ENCODE measurements at places on chromosomes 3 and 15.

- DNase-seq = peak; percentile 90
These were observed 40.6 kb downstream of the ADIPOQ start for GRCh38 chr3:186882881-186883685.

DNA sequence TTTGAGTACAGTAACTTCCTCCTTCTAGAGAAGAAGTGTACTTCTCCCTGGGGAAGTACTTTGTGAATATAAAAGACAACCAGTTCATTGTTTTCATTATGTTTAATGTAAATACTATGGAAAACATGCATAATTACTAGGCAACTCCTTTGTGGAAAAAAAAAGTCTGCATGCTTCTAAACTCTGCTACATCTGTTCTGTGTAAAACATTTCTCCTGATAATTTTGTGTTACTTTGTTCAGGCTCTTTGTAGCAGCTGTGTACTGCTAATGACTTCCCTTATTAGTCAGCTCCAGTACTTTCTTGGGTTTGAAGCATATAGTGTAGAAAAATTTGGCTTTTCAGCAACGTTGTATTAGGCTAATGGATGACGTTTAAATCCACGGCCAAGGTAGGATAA is 111.6 kb downstream of the FEZF2 start:
- no peak for DNase-seq

- no peak for DNase-seq
These were observed 33.3 kb downstream of the DET1 start for GRCh38 chr15:88513195-88513594.

- peak; percentile 85 for DNase-seq
These were observed 1.1 kb downstream of the NFKBIZ start for GRCh38 chr3:101850246-101851051.

GRCh38 chr15:63191895-63192618 is 2.7 kb downstream of the RAB8B start:
- DNase-seq = peak; percentile 88

DNA sequence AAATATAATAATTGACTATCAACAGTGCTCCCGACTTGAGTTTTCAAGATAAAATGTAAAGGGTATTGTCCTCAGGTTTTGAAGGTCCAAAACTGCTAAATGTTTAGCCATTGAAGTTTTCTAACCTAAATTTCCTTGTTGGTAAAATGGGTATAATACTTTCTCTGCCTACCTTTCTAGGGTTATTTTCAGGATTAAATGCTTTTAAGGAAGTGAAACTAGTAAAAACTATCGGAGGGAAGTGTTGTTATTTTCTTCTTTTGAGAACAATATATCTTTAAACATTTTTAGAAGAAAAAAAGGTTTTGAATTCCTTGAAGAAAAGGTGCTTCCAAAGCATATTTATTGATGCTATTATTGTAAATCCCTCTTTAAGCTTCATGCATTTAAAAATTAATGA is 67.3 kb downstream of the FILIP1L start:
- DNase-seq = no peak

DNA sequence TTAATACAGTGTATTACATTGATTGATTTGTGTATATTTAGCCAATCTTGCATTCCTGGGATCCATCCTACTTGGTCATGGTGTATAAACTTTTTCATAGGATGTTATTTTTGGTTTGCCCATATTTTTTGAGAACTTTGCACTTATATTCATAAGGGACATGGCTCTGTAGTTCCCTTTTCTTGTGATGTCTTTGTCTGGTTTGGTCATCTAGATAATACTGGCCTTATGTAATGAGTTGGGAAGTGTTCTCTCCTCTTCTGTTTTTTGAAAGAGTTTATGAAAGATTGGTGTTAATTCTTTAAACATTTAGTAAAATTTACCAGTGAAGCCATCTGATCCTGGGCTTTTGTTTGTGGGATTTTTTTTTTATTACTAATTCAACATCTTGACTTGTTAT is 9.6 kb downstream of the CHST13 start:
- DNase-seq = no peak

GRCh38 chr3:86239946-86240345 is 751.0 kb downstream of the VGLL3 start:
- DNase-seq = no peak

DNA sequence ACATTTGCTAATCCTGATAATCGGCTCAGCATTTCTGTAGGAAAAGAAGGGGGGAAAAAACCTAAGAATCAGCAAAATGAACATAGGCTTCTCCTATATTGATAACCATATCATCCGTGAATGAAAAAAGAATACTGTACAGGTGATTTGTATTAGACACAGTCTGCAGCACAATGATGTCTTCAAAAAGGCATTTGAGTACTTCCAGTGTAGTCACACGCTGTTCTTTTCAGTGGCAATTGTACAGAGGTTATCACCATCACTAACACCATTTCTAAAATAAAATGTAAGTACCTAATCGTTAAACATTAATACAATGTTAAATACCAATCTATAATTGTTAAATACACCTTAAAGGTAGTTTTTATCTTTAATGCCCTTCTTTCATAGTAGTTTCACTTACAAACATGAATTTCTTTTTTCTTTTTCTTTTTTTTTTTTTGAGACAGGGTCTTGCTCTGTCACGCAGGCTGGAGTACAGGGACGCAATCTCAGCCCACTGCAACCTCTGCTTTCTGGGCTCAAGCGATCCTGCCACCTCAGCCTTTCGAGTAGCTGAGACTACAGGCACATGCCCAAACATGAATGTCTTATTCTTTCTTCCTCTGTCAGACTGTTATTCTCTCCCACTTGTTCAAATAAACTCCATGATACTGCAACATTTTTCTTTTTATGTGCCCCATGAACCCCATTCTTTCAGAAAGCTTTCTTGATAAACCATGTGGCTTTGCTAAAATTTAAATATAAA is 18.4 kb downstream of the GOLGB1 start:
- DNase-seq = no peak

GRCh38 chr15:74903676-74904075 is 3.0 kb downstream of the FAM219B start:
- no peak for DNase-seq

DNA sequence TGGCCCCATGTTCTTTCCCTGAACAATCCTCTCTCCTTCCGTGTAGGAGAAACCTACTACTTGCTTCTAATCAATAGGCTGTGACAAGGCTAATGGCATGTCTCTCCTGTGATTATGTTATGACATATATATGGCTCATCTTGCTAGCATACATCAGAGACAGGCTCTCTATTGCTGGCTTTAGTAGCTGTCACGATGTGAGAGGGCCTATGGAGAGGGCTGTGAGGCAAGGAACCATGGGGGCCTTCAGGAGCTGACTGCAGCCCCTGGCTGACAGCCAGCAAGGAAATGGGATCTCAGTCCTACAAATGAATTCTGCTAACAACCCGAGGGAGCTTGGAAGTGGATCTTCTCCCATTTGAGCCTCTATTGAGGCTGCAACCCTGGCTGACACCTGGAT is 96.3 kb downstream of the EOMES start:
- no peak for DNase-seq

- DNase-seq = no peak
These were observed 2.7 kb upstream of the KNL1 start for GRCh38 chr15:40591389-40591788.

- no peak for DNase-seq
These were observed 366.6 kb downstream of the GBE1 start for GRCh38 chr3:81394651-81395524.

GRCh38 chr3:100029689-100030088 is 84.6 kb downstream of the FILIP1L start:
- DNase-seq = peak; percentile 58

GRCh38 chr15:50024281-50024680 is 94.8 kb downstream of the ATP8B4 start:
- DNase-seq = no peak
